T-helper 17 cell (primary cell): ENCODE measurements at places on chromosomes 11 and 22.

GRCh38 chr11:47524291-47524874, 28.5 kb downstream of the CELF1 start:
- no peak for DNase-seq

DNA sequence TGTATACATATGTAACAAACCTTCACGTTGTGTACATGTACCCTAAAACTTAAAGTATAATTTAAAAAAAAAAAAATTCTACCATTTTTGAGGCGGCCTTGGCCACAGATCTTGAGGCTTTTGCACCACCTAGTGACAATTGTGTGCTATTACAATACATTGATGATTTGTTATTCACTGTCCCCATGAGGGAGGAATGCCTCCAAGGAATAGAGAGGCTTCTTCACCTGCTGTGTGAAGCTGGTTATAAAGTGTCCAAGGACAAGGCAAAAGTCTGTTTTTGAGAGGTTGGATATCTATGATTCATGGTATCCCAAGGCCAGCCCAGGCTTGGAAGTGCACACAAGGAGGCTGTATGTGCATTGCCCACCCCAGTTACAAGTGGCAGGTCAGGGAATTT, 30.7 kb downstream of the SLC22A25 start:
- no peak for DNase-seq

DNA sequence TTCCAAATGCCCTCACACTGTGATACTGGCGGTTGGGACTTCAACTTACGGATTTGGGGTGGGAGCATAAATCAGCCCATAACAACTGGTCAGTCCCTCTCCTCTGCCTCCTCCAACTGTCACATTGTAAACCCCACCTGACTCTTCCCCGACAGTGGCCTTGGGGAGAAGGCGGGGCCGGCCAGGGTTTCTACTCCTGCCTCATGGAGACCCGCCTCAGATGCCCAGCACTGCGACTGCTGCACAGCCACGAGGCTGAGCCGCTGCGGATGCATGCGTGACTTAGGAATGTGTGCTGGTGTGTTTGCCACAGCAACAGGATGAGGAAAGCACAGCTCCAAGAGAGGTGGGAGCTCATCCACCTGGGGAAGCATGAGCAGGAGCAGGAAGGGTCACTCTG, 914.2 kb downstream of the NTM start:
- no peak for DNase-seq

GRCh38 chr22:36897611-36898010, 15.8 kb upstream of the CSF2RB start:
- no peak for DNase-seq

DNA sequence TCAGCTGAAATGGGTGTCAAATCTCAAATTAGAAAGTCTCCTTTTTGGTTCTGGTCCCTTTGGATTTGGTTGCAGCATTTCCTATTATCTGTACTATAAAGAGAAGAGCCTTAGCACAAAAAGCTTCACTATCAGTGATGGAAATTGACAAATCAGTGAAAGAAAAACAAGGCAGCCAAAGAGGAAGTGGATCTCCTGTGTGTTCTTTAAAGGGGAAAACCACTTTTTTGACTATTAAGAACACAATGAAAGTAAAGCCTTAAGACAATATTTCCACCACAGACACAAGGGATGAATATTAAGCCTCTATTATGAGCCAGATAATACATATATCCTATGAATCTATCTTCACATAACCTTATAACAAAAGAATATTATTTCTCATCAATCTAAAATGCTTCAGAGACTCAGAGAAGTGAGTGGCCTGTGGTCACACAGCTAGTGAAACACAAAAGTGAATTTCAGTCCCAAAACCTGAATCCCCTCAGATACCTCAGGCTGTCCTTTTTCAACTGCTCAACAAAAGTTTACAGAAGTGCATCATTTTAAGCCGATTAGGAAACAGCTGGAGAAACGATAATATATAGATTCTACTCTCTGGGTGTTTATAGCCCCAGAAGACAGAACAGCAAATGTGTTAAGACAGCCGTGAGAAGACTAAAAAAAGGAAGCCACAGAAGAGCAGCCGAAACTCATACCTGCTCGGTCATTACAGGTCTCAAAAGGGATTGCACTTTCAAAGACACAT, 24.4 kb upstream of the FSHB start:
- no peak for DNase-seq
